ENCODE measurements at places on chromosomes 4 and X.

DNA sequence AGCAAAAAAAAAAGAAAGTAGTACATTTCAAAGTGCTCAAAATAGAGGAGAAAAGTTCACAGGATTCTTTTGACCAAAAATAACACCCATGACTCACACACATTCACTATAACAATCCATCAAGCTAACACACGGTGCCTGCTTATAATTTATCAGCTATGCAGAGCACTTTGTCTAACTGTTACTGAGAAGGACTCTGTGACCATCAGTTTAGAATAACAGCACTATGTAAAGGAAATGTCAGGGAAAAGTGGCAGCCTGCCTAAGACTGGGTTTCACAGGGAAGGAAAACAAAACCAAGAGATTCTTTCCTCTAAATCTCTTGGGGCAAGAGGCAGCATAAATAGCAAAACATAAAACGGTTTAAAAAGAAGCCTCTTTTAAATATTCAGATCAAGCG is 54.8 kb downstream of the CCDC149 start:
- no peak for DNase-seq

- DNase-seq, result no peak
Observed at GRCh38 chrX:26649534-26649933, 433.6 kb downstream of the MAGEB5 start.

DNA sequence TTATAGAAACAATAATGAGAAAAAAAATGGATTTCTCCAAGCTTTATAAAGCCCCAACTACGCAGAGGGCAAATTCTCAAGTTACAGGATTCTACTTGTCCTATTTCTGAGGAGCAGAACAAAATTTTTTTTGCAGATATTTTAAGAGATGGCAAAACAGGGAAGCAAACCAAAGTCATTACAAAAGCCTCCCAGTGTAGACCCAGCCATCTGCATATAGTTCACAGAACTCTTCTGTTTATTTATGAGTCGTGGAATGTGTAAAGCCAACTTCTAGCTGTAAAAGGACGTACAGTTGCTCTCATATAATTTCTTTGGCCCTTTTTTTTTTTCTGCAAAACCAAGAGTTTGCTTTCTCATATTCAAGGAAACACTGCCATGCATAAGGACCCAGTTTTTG is 120.4 kb downstream of the PCDH7 start:
- no peak for DNase-seq

DNA sequence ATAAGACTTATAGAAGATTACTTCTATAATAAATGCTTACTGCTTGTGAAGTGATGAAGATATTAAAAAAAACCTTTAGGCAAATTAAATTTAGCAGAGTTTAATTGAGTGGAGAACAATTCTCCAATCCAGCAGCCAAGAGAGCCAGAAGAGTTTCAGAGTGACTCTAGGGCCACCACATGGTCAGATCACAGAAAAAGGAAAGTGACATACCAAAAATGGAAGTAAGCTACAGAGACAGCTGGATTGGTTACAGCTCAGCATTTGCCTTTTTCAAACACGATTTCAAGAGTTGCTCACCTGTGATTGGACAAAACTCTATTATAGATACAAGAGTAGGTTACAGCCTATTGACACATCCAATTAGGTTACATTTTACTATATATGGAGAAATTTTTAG is 79.0 kb upstream of the TRAM1L1 start:
- no peak for DNase-seq

GRCh38 chr4:8841678-8842268 is 29.9 kb downstream of the HMX1 start:
- no peak for DNase-seq

- DNase-seq, result no peak
Observed at GRCh38 chrX:72100824-72101351, 30.8 kb downstream of the RTL5 start.

DNA sequence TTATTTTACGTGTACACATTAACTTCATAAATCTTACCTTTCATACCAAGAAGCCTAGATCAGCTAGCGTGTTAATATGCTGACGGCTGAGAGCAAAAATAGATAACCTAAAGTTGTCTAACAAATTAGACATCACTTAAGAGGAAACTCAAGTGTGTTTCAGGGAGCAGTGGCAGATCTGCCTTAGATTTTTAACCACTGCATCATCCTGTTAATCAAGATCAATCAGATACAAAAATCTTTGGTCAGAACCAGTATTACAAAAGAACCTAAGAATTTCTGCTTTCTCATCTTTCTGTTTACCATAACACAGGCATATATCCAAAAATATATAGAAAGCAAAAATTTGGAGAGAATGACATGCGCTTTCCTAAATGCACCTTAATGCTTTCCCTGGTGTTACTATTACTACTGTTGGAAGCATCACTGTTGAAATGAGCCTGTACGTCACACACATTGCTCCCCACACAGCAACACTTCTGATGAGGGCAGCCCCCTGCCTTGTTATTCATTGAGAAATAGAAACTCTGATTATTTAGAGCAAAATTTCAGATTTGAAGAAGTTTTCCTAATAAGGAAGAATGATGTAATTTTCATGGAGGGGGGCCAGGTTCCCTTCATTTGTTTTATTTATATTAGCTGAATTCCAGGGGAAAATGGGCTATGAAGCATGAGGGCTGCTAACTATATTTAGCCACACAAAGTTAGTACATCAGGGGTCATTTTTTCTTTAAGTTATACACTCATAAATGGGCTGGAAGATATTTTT is 152.3 kb downstream of the CBR4 start:
- DNase-seq, result no peak

DNA sequence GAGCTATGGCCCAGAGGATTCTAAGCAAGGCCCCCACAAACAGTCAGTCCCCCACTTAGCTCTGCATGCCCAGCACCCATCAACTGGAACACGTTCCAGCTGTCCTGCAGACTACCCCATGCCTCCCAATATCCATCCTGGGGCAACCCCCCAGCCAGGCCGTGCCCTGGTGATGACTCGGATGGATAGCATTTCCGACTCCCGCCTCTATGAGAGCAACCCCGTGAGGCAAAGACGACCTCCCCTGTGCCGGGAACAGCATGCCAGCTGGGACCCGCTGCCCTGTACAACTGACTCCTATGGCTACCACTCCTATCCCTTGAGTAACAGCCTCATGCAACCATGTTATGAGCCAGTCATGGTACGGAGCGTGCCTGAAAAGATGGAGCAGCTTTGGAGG is 32.0 kb downstream of the LAS1L start:
- no peak for DNase-seq

GRCh38 chr4:54102531-54103106 is 2.7 kb downstream of the GSX2 start:
- DNase-seq, result no peak

DNA sequence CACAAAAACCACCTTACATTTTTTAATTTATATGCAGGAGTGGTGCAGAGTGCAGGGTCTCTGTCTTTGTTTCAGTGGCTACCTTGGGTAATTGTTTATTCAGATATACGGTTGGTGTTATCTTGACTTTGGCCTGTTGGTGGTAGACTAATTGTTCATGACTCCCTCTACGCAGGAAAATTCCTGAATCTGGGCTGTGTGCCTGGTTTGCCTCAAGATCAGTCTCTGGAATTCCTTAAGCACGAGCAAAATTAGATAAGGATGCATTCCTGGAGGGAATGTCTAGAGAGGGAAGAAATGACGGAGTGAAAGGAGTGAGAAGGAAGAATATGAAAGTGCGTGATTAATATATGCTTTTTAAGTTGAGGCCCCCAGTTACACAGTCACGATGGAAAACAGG is 576.9 kb upstream of the PCDH10 start:
- no peak for DNase-seq

DNA sequence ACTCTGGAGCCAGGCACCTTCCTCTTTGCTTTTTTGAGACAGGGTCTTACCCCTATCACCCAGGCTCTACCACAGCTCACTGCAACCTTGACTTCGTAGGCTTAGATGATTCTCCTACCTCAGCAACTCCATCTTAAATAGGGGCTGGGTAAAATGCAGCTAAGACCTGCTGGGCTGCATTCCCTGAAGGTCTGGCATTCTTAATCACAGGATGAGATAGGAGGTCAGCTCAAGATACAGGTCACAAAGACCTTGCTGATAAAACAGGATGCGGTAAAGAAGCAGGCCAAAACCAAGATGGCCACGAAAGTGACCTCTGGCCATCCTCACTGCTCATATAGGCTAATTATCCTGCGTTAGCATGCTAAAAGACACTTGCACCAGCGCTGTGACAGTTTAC is 770.8 kb upstream of the PRKX start:
- DNase-seq, result no peak

DNA sequence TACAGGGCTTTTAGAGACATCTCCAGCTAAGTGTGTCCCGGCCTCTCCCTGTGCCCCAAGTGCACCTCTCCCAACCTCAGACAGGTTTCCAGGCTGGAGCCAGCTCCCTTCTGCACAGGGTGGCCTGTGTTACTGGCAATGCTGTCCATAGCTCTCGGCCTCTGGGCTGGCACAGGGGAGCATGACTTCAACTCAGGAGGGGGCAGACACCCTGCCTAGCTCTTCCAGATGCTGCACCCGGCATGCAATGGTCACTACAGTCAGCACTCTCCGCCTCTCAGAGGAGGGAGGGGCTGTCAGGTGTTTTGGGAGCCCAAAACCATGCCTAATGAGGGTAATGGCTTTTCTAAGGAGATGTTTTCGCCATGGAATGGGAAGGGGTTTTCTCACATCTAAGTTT is 2.4 kb upstream of the IRAK1 start:
- DNase-seq, result no peak

- DNase-seq, result no peak
Observed at GRCh38 chr4:8710416-8710815, 117.9 kb downstream of the CPZ start.

- no peak for DNase-seq
Observed at GRCh38 chrX:20495575-20495974, 228.9 kb upstream of the RPS6KA3 start.

Measured in cortex of kidney (tissue), 1 donor.